Osteoblast (primary cell): ENCODE measurements at places on chromosomes 7 and 10. TPM values are rescaled to one million over a fixed set of nuclear protein-coding genes. Genes with fewer than 3 reads are reported as not detected.

DNA sequence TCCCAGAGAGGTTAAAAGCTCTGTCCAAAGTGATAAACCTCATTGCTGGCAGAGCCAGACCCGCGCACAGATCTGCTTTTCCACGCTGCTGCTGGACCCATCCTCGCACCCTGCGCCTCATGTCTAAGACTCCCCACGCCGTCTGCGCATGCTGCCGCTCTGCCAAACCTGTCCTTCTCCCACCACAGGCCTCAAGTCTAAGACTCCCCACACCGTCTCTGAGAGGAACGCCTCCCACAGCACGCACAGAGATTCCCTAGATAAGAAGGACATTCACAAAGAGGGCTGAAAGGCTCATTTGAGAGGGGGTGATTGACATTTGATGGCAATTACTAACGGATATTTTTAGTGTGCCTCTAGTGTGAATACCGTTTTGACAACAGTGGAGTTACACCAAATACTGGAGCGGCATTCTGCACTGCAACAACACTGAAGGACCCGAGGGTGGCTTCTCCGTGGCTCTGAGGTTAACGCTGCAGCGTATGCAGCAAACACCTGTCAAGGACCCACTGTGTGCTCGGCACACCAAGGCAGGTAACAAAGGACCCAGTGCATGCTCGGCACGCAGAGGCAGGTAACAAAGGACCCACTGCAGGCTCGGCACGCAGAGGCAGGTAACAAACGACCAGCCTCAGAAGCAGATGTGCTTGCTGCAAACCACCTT is 231.4 kb downstream of the DNAJB6 start:
- DNase-seq: no peak

DNA sequence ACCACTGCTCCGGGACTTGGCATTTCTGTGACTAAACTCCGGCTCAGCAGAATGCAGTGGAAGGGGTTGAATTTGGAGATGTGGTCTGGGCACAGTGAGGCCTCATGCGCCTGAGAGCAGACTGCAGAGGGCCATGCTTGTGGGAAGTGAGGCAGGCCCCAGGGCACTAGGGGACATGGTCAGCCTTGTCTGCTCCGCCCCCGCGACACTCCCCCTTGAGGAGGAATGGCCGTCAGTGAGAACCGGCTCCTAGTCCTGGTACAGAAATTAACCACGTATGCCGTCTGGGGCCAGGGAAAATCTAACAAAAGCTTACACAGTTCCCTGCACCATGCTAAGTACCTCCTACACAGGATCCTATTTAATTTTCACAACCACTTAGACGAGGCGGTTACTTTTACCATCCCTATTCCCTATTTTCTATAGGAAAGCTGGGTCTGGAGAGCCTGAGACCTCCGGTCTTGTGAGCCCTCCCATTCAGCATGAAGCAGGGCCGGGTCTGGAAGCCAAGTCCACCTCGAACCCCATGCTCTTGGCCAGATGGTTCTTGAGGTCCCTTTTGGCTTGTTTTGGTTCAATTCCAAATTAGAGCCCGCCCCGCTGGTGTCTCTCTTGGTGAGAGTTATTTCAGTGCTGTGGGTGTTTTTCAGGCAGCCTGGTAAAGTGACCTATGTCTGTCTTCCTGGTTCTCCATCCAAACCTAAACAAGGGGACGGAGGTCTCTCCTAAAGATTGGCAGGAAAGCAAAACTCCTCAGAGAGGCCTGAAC is 87.7 kb upstream of the PITRM1 start:
- DNase-seq: peak; percentile 58

- peak; percentile 27 for DNase-seq
Measured at GRCh38 chr7:137927386-137927785, 74.5 kb downstream of the CREB3L2 start.

DNA sequence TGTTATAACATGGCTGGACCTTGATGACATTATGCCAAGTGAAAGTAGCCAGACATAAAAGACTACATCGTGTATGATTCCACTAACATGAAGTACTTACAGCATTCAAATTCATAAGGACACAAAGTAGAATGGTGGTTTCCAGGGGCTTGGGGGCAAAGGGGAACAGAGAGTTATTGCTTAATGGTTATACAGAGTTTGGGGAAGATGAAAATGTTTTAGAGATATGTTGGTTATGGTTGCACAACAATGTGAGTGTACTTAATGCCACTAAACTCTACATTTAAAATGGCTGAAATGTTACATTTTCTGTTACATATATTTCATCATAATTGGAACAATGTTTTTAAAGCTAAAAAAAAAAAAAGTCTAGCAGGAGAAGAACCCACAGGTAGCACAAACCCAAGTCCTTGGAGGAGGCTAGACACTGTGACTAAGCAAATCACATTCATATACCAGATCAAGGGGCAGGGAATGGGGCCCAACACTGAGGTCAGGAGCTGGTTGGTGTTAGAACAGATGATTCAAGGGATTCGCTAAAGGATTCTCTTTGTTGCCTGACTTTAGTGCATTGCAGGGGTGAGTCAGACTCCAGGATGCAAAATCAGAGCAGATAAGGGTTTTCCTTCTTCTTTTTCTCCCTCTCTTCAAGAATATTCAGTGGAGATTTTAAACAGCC is 25.1 kb upstream of the AOAH start:
- DNase-seq: no peak

GSTO2 gene
- total RNA-seq: 1.8 and 2.2 TPM in 2 replicates
